ENCODE measurements at places on chromosomes 2 and 18.

GRCh38 chr18:77765468-77765867, 515.8 kb downstream of the GALR1 start:
- DNase-seq = no peak

DNA sequence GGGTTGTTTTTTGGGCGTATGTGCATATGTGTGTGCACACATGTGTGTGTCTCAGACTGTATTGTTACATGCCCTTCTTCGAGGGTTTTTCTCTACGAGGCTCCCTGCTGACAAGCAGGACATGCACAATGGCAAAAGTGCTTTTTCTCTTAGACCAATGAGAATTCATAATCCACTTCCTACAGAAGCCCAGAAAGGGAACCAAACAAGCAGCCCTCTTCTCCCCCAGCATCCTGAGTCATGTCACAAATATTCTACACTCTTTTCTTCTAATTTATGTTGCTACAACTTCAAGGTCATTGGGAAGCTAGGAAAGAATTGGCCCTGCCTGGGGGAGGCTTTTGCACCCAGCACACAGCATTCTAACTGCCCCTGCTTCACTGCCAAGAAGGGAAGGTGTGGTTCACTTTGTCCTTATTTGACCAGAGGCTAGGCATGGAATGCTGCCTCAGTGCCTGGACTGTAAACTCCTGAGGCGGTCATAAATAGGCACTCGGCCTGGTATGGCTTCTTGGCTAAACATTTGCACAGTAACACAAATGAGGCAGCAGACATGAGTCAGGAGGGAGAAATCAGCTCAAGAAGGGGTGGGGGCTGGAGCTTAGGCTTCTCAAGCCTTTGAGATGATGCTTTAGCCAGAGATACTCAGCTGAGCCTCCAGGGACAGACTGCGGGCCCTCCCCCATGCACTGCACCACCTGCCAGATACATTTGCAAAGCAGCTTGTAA, 92.7 kb upstream of the KLF7 start:
- peak; percentile 99 for DNase-seq

GRCh38 chr2:48567671-48568070, 37.7 kb downstream of the STON1 start:
- no peak for DNase-seq

GRCh38 chr2:140063356-140063755, 1283.2 kb upstream of the NXPH2 start:
- DNase-seq = no peak

GRCh38 chr18:3186678-3187658, 32.8 kb downstream of the MYOM1 start:
- no peak for DNase-seq

Data from AG09319 (cell line).